Hematopoietic multipotent progenitor cell treated with erythropoietin and hydrocortisone succinate and interleukin-3 and kit ligand, for 8 days (in vitro differentiated cells): ENCODE measurements at places on chromosomes 13 and 19.

DNA sequence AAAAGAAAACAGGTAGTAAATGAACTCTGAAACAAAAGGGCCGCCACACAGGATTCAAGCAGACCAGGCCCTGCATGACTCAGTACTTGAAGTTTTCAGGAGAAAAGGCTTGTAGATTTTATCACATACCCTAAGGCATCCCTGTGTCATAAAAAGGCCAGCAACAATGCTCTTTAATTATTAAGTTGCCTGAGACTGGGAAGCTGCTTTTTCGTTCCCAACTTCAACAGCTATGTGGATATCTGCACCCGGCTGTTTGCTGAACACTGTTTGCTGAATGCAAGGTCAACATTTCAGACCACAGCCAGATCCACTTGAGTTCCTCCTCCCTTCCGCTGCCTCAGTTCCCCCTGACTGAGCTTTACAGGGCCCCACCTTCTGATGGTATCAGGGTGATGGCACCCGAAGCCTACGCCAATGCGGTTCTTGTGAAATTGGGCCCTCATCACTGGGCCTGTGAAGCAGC is 6.1 kb upstream of the ECH1 start:
- no peak for DNase-seq

DNA sequence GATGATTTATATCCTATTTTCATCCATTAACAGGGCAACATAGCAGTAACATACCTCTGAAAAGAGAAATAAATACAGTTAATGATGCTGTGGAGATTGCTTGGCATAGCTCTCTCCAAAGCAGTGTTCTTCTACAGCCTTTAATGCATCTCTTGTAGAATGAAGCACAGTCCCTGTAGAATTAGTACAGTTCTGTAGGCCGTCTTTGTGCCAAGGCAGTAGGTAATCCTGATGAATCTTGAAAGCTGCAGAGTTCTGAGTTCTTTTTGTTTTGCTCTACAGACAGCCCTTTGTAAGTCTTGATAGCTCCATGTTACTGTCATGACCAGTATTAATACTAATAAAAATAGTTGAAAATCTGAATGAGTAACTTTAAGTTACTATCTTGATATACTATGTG is 184.2 kb downstream of the MAB21L1 start:
- DNase-seq, result no peak

DNA sequence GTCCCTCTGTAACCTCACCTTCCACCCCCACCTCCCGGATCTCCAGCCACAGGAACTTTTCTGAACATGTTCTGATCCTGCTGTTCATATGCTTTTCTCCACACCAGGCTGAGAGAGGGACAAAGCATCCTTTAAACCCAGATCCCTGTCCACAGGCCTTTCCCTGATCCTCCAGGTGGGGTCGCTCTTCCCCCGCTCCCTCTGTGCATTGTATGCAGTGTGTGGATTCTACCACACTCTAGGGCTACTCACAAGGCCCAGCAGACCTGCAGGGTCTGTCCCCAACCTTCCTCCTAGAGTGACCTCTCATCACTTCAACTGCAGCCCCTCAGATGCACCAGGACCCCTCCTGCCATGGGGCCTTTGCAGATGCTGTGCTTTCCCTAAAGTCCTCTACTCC is 1200.6 kb downstream of the UQCRFS1 start:
- DNase-seq, result no peak

DNA sequence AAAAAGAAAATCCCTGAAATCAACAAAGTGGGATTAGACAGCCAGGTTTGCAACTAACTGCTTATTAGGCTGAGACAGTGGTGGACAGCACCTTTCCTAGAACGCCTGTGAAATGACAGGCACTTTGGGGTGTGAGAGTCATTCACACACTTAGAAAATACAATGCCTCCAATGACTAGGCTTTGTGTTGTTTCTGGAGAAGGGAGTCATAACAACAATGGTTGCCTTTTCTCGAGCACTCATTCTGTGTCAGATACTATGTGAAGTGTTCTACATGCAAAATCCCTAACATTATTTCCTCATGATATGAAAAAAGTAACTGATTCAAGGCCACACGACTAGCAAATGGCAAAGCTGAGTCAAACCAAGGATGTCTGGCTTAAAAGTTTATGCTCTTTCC is 41.2 kb downstream of the SACS start:
- no peak for DNase-seq

GRCh38 chr13:101415358-101416174 is 742 bp downstream of the NALCN start:
- no peak for DNase-seq
